ENCODE measurements at places on chromosomes 1 and 21.

GRCh38 chr1:30132602-30133286 lies 590.6 kb downstream of the MATN1 start:
- no peak for DNase-seq

- DNase-seq, result no peak
Measured at GRCh38 chr1:171611306-171611705, 10.7 kb upstream of the MYOCOS start.

DNA sequence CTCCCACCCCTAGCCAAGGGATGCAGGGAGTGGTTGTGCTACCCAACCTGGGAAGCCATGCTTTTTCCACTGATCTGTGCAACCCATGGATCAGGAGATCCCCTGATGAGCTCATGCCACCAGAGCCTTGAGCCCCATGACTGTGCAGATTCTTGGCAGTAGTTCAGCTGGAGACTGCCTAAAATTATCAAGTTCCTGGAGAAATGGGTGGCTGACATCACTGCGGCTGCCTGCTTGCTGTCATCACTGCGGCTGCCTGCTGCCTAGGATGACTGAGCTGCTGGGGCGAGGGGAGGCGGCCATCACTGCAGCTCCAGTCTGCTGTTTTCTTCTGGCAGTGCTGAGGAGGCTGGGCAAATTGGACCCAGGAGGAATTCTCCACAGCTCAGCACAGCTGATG lies 159.2 kb downstream of the AGBL4 start:
- no peak for DNase-seq

DNA sequence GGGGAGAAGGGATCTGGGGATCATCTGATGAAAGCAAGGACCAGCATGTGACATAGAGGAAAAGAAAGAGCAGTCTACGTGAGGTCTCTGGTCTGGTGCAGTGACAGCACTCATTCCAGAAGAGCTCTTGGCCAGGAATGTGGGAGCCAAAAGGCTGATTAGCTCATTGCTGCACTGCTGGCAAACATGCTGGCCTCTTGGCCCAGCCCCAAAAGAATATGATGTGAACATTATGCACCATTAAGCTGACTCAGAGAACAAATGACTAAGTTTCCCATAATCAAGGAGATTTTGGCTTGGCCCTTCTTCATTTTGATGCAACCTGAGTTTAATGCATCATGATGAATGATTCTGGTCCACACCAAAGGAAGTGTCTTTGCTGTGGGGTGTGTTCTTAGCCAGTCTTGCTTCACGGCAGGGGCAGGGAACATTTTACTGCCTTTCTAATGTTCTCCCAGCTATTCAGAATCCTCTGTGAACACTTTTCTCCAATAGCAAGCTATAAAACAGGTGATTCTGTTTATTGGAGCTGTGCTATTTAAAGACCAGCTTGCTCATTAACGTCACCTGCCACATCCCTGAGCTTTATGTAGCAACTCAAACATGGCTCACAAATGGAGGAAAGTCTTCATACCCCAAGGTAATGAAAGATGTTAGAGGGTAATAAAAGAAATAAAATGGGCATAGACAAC lies 55.1 kb downstream of the PCBP3 start:
- peak; percentile 11 for DNase-seq

DNA sequence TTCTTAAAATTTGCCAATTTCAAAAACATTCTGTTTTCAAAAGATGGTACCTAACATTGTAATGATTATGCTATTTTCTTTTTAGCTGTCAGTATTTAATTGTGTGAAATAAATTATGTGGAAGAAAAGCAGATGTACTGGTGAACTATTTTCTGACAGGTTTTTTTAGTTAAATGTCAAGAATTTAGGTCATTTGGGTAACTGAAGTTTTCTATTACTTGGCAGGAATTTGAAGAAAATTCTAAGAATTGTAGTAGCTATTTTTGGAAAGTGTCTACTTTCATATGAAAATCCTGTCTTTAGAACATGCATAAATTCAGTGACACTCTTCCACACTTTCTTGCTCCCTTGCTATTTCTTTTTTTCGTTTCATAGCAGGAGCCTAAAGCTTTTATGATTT lies 28.5 kb upstream of the PTPRC start:
- no peak for DNase-seq
